ENCODE measurements at places on chromosomes 5 and 9. TPM values are rescaled to one million over a fixed set of nuclear protein-coding genes. Genes with fewer than 3 reads are reported as not detected.

Gene ST8SIA4
- total RNA-seq = 0.41 TPM

Gene DAB2IP
- 18.4 TPM for total RNA-seq

Gene CER1
- not detected for total RNA-seq

Gene ZDHHC11
- total RNA-seq = 3.0 TPM

Gene N4BP3
- 2.3 TPM for total RNA-seq

Gene UBLCP1
- 31.8 TPM for total RNA-seq

Gene SGCD
- total RNA-seq = not detected

Gene ACOT12
- 0.74 TPM for total RNA-seq

Gene DIRAS2
- total RNA-seq = 0.03 TPM

Gene CCNI2
- 0.49 TPM for total RNA-seq

- no peak overlapping the region for H3K27ac ChIP-seq
- H3K4me1 ChIP-seq = no peaks in the 10 kb centered on the region
- DNase-seq = no peak
- H3K36me3 ChIP-seq = no peaks in the 10 kb centered on the region
- H3K27me3 ChIP-seq = no peaks in the 10 kb centered on the region
Measured at GRCh38 chr5:82622205-82622604, 344.1 kb upstream of the RPS23 start.

GRCh38 chr5:99061299-99061698 lies 132.5 kb upstream of the CHD1 start:
- no peak overlapping the region for H3K4me3 ChIP-seq
- no peaks in the 10 kb centered on the region for H3K4me1 ChIP-seq
- no peak overlapping the region for H3K27ac ChIP-seq
- H3K27me3 ChIP-seq = no peaks in the 10 kb centered on the region

DNA sequence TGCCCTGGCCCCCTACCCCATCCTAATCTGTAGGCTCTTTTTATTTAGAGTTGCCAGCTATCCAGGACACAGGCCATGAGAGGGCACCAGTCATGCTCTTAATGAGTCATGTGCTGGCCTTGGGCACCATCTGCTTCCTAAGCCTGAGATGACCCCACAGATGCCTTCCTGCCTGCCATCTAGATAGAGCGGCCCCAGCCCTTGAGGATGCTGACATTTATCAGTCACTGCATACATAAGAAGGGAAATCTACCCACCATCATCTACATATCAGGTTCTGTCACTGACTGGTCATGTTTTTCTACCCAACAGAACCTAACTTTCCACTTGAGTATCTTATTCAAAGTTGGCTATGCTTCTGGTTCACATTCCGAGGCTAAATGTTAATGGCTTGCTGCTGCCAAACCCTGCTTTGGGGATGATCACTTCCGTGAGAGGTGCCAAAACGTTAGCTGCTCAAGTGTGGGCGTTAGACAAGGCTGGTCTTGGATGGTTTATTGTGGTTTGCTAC lies 49.9 kb upstream of the TTC23L start:
- H3K36me3 ChIP-seq = no peaks in the 10 kb centered on the region
- no peak overlapping the region for H3K27ac ChIP-seq
- H3K27me3 ChIP-seq = no peaks in the 10 kb centered on the region
- no peak overlapping the region for H3K4me3 ChIP-seq
- DNase-seq = no peak

- no peak overlapping the region for H3K27ac ChIP-seq
- H3K36me3 ChIP-seq = no peaks in the 10 kb centered on the region
- H3K4me1 ChIP-seq = 0 out of 2 replicates have a peak, but pooled peaks cover 5% of the 10 kb centered on the region
- H3K4me3 ChIP-seq = no peak overlapping the region
Measured at GRCh38 chr5:159566832-159567231, 236.5 kb upstream of the IL12B start.

DNA sequence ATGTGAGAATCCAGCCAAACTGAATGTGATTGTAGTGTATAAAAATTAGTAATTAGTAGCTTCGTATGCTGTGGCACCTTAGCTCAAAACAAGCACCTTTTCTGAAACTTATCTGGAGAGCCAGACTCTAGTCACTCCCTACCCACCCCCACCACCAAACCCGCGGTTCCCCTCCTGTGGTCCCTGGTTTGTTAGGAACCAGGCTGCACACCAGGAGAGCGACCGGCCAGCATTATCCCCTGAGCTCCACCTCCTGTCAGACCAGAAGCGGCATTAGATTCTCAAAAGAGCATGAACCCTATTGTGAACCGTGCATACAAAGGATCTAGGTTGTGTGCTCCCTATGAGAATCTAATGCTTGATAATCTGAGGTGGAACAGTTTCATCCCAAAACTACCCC lies 498.6 kb downstream of the CHSY3 start:
- no peaks in the 10 kb centered on the region for H3K36me3 ChIP-seq
- no peaks in the 10 kb centered on the region for H3K4me1 ChIP-seq
- no peaks in the 10 kb centered on the region for H3K27me3 ChIP-seq

DNA sequence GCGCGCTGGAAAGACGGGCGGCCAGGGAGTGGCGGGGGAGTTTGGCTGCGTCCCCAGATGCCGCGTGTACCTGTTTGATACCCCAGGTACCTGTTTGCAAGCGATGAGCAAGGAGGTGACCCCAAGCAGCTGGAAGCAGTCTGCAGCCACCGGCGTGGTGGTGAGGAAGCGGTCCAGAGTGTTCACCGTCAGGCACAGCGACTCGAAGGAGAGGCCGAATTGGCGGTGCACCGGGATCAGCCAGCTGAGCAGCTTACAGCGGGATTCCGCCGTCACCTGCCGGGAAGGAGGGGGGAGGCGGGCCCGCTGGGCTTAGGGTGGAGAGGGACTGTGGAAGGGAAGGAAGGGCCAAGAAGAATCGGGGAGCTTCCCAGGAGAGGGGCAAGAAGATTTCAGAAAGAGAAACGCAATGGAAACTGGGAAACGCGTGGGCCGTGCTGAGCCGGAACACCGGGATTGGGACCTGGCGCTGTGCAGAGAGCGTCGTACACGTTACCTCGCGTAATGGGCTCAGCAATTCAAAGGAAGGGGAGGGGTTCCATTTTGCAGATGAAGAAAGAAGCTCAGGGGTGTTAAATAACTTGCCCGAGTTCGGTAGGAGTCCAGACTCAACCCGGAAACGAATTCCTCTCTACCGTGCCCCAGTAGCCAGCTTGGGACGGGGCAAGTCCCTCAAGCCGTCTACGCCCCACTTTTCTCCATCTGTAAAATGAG lies 980 bp downstream of the CCNO start:
- peaks cover 3% of the 10 kb centered on the region for H3K27me3 ChIP-seq
- no peaks in the 10 kb centered on the region for H3K36me3 ChIP-seq
- peak overlapping the region; percentile 71 for H3K27ac ChIP-seq
- H3K4me3 ChIP-seq = peak overlapping the region; percentile 60
- no peak for DNase-seq

DNA sequence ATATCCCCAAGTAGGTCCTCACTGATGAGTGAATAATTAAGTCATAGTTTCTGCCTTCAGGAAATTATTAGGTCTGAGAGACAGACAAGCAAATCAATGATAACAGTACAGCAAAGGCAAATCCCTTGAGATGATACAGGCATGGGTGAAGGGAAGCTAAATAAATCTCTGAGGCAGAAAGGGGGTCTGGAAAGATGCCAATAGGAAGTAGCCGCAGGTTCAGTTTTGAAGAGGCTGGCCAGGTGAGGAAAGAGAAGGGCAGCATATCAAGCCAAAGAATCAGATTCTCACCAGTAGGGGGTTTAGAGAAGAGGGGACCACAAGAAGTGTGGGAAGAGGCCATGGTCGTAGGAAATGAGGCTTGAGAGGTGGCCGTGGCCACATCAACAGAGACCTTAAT lies 85.8 kb downstream of the KIAA1958 start:
- no peak for DNase-seq
- no peaks in the 10 kb centered on the region for H3K36me3 ChIP-seq
- no peaks in the 10 kb centered on the region for H3K4me1 ChIP-seq
- no peak overlapping the region for H3K27ac ChIP-seq
- H3K27me3 ChIP-seq = no peaks in the 10 kb centered on the region

DNA sequence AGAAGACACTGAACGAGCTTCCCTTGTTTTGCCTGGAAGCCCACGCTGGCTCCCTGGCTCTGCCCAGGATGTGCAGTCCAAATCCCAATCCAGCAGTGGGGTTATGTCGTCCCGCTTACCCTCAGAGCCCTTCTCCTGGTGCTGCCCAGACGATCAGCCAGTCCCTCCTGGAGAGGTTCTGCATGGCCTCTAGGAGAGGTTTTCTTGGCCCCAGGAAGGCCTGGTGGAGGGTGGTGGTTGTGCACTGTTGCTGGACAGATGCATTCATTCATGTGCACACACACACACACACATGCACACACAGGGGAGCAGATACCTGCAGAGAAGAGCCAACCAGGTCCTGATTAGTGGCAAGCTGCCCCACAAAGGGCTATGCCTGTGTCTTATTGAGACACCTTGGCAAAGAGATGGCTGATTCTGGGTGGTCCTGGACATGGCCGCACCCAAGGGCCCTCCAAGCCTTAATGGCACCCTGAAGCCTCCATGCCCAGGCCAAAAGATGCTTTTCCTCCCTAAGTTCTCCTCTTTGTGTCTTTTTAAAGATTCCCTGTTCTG lies 10.5 kb upstream of the OLFM1 start:
- DNase-seq = no peak
- H3K27me3 ChIP-seq = no peaks in the 10 kb centered on the region
- H3K4me1 ChIP-seq = no peaks in the 10 kb centered on the region
- H3K36me3 ChIP-seq = no peaks in the 10 kb centered on the region
- H3K27ac ChIP-seq = no peak overlapping the region
- H3K4me3 ChIP-seq = no peak overlapping the region

GRCh38 chr9:137268538-137269201 lies 8.9 kb upstream of the TOR4A start:
- H3K27ac ChIP-seq = no peak overlapping the region
- no peaks in the 10 kb centered on the region for H3K27me3 ChIP-seq
- no peak for DNase-seq
- no peak overlapping the region for H3K4me3 ChIP-seq

GRCh38 chr5:136560126-136560525 lies 194.8 kb upstream of the TRPC7 start:
- no peak for DNase-seq
- no peaks in the 10 kb centered on the region for H3K36me3 ChIP-seq
- H3K4me1 ChIP-seq = no peaks in the 10 kb centered on the region
- H3K27ac ChIP-seq = no peak overlapping the region

- H3K4me3 ChIP-seq = no peak overlapping the region
- H3K4me1 ChIP-seq = peaks cover 33% of the 10 kb centered on the region
- H3K27ac ChIP-seq = peak overlapping the region; percentile 87
- H3K36me3 ChIP-seq = no peaks in the 10 kb centered on the region
- DNase-seq = no peak
Measured at GRCh38 chr5:172456076-172456722, 1.9 kb upstream of the SH3PXD2B start.

DNA sequence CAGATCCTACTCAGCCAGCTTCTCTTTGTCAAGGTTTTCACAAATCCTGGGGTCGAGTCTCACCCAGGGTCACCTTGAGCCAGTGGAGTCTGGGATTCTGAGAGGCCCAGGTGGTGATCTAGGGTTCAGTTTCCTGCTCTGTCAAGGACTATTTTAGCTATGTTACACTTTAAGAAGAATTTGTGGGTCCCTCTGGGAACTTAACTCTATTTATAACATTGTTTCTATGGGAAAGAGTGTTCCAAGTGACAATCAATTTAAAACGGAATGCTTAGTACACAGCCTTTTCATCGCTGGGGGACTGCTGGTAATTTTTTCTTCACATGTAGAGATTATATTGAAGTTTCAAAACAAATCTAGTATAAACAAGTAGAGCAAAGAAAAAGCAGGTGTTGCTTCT lies 26.9 kb upstream of the TMEM252 start:
- H3K27me3 ChIP-seq = no peaks in the 10 kb centered on the region
- H3K4me3 ChIP-seq = no peak overlapping the region
- no peak overlapping the region for H3K27ac ChIP-seq

GRCh38 chr5:150291388-150292385 lies 2.1 kb upstream of the CAMK2A start:
- no peak overlapping the region for H3K27ac ChIP-seq
- no peaks in the 10 kb centered on the region for H3K27me3 ChIP-seq

DNA sequence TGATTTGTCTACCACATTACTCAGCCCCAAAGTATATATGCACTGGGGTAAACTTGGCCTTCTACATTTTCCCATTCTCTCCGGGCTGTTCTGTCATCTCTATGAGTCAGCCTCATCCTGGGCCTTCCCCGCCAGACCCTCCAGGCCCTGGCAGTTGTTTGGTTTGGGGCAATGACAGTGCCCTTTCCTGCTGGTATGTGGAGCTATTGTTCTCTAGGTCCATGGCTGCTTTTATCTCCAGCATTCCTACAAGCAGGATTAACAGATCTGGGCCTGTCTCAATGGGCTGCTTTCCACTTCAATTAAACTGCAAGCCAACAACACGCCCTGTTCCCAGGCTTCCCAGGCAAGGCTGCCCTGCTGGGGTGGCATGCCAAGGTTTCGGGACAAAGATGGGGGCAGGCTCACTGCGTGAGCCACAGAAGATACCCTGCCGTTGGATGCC lies 136.4 kb downstream of the SLIT3 start:
- H3K4me1 ChIP-seq = peaks cover 2% of the 10 kb centered on the region
- DNase-seq = no peak
- no peak overlapping the region for H3K27ac ChIP-seq
- no peaks in the 10 kb centered on the region for H3K27me3 ChIP-seq
- no peak overlapping the region for H3K4me3 ChIP-seq

DNA sequence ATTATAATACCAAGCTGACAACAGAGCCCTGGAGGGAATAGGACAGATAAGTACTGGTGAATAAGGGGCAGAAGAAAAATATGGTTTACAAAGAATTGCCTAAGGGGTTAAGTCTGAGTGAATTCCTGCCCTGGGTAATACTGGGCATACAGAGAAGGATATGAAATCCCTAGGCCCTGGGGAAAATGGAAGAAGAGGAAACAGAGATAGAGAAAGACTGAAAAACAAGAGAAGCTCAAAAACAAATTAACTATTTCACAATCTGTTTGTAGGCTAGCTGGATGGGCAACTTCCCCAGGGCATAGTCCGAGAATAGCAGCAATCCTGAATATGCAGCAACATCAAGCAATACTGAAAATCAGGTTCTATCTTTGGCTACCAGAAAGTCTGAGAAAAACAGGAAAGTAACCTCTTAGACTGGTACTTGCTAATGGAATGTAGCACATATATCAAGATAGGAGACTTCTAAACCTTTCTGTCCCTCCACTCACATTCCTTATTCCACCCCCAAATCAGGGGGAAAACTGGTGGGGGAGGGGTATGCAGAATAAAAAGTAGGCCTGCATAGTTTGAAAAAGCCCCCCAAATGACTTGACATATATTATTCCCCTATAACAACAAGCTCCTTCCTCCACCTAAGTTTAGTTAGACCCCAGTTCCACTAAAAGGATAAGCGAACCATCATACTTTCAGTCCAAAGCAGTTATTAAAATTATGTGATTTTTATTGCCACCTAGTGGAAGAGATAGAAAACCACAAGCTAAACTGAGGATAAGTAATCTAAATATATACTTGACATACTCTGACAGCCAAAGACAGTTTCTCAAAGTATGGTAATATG lies 20.6 kb downstream of the SLC38A9 start:
- no peak overlapping the region for H3K4me3 ChIP-seq
- DNase-seq = peak; percentile 60
- H3K27me3 ChIP-seq = no peaks in the 10 kb centered on the region
- H3K36me3 ChIP-seq = no peaks in the 10 kb centered on the region
- H3K4me1 ChIP-seq = no peaks in the 10 kb centered on the region

All from Panc1 (cell line).